Head of caudate nucleus (tissue), 42 donors: ENCODE measurements at places on chromosomes 4 and X.

- DNase-seq: no peak
These were observed 3.6 kb downstream of the ZXDB start for GRCh38 chrX:57595381-57595811.

DNA sequence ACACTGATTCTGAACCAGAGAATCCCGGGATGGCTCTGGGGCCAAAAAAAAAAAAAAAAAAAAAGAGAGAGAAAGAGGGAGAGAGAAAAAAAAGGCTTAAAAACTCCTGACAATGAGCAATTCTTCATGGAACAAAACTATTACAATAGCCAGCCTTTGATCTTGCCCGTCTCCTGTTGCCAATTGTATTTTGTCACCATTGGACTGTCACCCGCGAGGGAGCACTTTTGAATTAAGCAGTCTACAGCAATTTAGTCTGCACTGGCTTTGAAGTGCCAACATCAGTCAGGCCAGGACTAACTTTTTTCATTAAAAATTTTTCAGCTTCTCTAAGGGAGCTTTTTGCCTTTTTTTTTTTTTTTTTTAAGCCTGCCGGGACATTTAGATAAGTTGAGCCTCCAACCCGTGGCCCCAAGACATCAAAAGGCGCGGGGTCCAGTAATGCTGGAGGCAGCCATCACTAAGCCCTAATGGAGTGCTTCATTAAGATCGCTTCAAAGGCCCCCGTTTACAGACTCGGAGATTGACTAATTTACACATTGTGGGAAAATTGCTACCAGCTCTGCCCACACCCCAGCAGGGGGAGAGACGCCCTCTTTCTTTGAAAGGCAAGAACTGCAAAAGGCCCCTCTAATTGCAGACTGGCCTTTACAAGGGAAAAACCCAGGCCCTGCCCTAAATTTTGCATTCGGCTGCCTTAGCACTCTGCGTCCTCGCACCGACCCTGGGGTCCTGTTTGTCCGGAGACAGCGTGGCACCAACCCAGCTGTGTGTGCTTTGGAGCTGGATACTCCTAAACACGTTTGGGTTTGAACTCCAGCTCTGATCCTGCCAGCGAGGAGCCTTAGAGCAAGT, 98.1 kb upstream of the MSX1 start:
- DNase-seq: peak; percentile 19

DNA sequence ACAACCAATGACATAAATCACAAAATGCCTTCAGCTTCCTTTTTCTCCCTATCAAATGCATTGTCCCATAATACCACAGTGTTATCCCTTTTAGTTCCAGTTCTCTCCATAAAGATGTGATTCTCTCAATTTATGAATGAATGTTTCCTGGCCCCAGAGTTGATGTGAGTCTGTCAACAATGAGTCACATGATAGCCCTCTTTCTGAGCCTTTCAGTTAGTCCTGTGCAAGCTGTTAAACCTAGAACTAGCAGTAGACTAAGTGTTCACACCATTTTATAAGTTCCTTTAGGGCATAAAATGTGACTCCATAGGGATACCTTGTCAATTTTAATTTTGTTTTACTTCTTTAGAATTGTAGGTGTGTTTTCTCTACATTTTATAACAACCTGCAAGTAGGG, 129.5 kb downstream of the PABPC4L start:
- no peak for DNase-seq

DNA sequence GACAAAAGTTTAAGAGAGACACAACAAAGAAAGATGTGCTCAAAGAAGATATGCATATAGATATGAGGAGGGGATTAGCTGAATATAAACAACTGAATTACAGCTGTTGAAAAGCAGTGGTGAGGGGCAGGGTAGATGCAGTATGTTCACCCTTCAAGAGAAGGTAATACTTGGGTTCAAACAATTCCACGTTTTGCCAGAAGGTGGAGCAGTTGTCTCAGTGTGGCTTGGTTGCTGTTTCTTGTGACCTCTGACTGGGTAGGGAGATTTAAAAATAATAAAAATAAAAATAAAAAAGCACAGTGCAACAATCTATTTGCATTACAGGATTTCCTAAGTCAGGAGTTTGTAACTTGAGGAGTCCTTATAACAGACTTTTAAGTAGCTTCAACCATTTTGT, 23.3 kb downstream of the PHOX2B start:
- DNase-seq: no peak

DNA sequence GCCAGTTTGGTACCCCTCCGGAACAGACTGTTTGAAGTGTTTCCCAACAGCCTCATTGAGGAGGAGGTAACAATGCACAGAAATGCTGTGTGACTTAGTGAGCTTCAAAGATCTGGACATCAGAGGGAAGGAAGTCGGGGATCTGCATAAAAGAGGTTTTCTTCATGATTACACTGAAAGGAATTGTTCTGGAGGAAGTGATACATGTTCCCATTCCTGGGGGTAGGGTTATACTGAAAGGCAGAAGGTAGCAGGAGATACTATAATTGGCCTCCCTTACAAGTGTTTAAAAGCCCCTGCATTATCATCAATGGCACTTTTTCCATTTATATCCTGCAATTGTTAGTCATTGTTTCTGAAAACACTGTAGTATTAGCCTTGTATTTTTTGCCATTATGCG, 94.0 kb upstream of the DKK2 start:
- DNase-seq: no peak

DNA sequence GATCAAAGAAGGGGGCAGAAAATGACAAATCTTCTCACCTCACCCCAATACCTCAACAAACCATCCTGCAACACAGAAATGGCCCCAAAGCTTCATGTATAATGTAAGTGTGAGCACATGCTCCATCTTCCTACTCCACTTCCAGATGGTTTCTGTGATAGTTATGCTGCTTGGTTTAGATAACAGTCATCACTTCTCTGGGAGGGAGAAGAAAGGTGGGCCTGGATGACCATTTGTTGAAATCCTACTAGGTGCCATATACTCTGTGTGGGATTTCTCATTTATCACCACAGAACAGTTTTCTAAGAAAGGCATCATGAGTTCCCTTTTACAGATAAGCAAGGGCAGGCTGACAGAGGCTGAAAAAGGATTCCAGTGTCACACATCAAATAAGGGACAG, 31.3 kb upstream of the NXF3 start:
- DNase-seq: no peak

GRCh38 chr4:186037692-186038658, 31.0 kb upstream of the TLR3 start:
- DNase-seq: no peak

- no peak for DNase-seq
These were observed 28.2 kb downstream of the RAP1GDS1 start for GRCh38 chr4:98289375-98289774.

DNA sequence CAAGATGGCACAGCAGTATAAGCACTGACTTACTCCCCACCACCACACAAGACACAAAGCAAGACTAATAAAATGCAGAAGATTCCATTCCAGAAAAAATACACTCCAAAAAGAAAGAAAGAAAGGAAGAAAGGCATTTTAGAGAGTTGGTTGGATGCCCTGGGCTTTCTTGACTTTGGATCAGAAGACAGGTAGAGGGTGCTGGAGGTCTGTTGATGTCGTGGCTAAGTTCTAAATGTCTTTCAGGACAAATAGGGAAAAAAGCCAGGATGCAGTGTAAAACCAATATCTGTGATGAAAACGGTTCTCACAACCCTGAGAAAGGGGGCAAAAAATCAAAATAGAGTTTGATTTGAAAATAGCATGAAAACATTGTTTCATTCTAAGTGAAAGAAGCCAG, 555.2 kb upstream of the PRKX start:
- DNase-seq: no peak

- no peak for DNase-seq
These were observed 74.6 kb downstream of the AMELX start for GRCh38 chrX:11367609-11368430.

DNA sequence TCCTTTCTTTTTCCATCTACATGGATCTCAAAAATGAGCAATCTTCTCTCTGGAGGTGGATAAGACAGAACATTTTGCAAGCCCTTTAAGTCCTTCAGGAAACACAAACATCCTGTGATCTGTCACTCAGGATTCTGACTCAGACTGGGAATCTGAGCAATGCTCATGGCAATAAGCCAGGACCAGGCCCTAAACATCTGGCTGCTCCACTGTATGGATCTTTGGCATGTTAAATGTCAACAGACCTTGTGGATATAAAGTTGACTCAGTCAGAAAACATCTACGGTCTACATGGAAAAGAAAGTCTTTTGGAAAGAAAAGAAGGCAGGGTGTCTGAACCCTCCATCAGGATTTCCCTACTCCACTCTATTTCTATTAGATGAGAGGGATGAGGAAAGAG, 17.8 kb upstream of the CHIC2 start:
- DNase-seq: no peak

GRCh38 chr4:176307666-176307930, 12.2 kb upstream of the SPCS3 start:
- no peak for DNase-seq

GRCh38 chr4:182492423-182492822, 249.2 kb downstream of the TENM3 start:
- no peak for DNase-seq

DNA sequence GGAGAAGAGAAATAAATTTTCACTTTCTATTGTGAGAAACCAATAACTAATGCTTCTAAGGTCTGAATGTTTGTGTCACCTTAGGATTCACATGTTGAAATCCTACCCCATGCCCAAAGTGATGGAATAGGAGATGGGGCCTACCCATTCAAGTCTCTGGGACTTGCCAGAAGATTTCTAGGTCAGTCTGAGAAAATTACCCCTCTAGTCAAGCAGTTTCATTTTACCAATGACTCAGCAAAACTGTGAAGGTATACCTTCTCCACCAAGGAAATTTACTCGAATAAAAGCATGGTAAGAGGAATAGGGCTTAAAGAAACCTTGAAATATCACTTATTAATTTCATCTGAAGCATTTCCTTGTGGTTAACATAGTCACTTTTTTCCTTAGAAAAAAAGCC, 23.5 kb upstream of the PAPSS1 start:
- DNase-seq: no peak

DNA sequence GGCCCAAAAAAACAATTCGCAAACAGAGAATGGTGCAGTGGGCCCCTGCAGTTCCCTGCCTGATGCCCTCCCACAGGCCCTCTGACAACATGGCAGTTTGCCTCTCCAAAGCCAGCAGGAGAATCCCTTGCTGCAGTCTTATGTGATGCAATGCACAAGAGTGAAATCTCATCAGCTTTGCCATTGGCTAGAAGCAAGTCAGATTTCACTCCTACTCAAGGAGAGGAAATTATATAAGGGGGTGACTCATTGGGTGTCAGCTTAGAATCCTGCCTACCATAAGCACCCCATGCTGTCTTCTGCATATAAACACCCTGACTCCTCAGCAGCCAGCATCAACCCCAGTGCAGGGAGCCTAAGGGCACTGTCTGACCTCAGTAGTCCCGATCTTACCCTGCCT, 157.3 kb upstream of the LDB2 start:
- peak; percentile 88 for DNase-seq

DNA sequence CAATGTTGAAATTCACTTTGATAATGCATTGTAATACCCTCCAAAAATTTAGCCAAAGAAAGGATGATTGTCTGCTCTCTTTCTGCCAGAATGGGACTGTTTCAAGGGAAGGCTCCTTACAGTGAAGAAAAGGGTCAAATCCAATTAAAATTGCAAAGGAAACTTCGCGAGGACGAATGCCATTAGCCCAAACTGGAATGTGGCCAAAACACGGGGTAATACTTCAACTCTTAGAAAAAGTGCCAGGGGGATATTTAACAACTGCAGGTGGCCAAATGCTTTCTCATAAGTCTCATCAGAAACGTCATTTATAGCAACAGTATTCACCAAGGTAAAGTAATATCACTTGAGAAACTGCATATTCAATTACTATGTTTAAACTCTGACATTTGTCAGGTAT, 29.0 kb downstream of the NKX3-2 start:
- no peak for DNase-seq

GRCh38 chr4:109996526-109996925, 83.8 kb downstream of the EGF start:
- DNase-seq: no peak

GRCh38 chr4:101014417-101014816, 332.9 kb downstream of the PPP3CA start:
- DNase-seq: no peak

GRCh38 chrX:150044556-150044955, 106.3 kb upstream of the EOLA2 start:
- DNase-seq: no peak

DNA sequence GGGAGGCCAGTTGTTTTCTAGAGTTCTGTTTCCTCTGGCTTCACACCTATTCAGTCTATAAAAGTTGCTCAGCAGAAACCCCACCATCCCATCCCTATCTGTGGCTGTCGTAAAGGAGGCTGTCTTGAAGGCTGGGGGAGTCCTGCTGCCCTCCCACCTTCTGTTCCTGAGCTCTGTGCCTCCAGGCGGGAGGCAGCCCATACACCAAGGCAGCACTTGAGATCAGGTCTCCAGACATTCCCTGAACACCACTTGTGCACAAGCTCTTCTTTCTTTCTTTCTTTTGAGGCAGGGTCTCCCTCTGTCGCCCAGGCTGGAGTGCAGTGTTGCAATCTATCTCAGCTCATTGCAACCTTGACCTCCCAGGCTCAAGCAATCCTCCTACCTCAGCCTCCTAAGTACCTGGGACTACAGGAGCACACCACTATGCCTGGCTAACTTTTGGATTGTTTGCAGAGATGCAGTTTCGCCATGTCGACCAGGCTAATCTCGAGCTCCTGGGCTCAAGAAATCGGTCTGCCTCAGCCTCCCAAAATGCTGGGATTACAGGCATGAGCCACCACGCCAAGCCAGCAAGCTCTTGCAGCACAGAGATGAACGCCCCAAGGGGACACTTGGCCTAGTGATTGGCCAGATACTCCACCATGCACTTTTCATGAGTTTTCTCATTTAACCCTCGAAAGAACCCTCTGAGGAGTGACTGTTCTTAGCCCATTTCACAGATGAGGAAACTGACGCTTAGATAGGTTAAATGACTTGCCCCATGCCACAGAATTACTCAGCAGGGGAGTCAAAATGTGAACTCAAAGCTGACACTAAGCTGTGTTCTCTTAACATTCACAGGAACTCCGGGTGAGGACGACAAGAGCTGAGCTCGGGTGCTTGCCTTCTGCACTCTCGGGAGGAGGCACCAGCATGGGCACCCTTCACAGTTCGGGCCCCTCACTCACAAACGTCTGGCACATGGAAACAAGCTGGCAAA, 55.8 kb upstream of the ENPP6 start:
- DNase-seq: no peak

GRCh38 chr4:3321295-3321889, 28.6 kb downstream of the RGS12 start:
- DNase-seq: peak; percentile 51
